ENCODE measurements at places on chromosomes 5 and 9.

GRCh38 chr5:176653401-176654385 lies 6.4 kb downstream of the TSPAN17 start:
- peak; percentile 44 for DNase-seq

DNA sequence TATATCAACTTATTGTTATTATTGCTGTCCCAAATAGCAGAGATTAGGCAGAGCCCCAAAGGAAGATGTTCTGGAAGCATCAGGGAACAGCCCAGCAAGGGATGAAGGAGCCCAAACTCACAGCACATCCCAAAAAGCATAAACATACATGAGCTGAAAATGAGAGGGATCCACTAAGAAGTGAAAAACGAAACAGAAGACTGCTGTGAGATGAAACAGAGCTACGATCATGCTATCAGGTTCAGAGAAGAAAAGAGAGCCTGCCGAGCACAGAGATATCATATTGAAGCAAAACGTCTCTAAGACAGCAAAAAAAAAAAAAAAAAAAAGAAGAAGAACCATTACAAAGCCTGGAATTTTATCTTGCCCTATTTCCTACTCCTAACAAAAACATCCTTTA lies 127.3 kb downstream of the ZNF608 start:
- DNase-seq = no peak

- no peak for DNase-seq
These were observed 209.6 kb upstream of the ST8SIA4 start for GRCh38 chr5:101112645-101113044.

DNA sequence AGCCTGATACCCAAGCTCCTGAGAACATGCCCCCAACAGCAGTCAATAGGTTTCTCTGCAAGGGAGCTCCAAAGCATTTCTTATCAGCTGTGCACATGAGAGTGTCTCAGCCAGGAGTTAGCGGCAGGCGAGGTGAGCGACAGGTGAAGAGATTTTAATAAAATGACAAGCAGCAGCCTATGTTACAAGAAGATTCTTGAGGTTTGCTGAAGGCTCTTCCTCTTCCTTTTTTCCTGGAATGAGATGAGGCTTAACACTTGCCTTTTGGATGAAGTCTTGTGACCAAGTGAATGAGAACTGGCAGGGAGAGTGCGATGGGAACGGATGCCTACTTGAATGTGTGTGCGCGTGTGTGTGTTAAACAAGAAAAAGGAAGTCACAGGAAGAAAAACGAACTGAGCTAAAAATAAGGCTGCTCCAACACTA lies 76.1 kb downstream of the SHB start:
- DNase-seq = no peak

DNA sequence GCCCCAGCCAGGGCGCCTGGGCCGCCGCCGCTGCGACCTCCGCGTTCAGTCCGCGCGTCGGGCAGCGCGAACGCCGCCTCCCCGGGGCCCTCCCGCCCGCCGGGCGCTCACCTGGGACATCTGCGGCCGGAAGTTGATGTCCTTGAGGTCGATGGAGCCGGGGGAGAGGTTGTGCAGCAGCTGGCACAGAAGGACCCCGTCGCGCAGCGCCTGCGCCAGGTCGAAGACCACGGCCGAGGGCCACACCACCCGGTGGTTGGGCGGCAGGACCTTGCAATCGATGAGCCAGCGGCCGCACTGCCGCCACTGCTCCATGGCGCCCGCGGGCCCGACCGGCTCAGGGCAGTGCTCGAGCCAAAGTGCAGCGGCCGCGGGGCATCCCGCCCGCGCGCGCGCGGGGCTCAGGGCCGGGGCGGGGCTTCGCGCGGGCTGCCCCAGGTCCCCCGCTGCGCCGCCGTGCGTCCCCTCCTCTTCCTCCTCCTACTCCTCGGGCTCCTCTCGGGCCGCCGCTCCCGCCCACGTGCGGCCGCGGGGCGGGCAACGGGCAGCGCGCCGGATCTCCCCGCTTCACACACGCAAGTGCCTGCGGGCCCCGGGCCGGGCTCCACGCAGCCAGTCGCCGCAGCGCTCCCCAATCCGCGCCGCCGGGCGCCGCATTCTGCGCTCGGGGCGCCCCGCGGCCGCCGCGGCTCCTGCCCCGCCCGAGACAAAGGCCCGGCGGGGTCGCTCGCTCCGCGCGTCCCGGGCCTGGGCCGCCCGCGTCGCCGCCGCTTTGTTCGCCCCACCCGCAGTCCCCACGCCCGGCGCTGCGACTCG lies at the start of gene VAV2:
VAV2 (minus strand) TSS at position 361 of the 816 bp plus-strand sequence; CDS start at position 315, 46 bp downstream.
- DNase-seq = no peak

- DNase-seq = no peak
These were observed 22.2 kb upstream of the ASS1 start for GRCh38 chr9:130422546-130422945.

DNA sequence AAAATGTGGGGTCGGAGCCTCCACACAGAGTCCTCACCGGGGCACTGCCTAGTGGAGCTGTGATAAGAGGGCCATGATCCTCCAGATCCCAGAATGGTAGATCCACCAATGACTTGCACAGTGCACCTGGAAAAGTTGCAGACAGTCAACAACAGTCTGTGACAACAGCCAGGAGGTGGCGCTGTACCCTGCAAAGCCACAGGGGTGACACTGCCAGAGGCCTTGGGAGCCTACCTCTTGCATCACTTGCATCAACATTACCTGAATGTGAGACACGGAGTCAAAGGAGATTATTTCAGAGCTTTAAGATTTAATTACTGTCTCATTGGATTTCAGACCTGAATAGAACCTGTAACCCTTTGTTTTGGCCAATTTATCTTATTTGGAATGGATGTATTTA lies 614.1 kb upstream of the CDH9 start:
- DNase-seq = no peak

GRCh38 chr5:61687371-61687770 lies 355.3 kb downstream of the ZSWIM6 start:
- DNase-seq = no peak

- no peak for DNase-seq
These were observed 127.7 kb downstream of the CPLANE1 start for GRCh38 chr5:37121465-37121864.

GRCh38 chr9:82584349-82584863 lies 478.5 kb downstream of the RASEF start:
- no peak for DNase-seq

- DNase-seq = no peak
These were observed 15.4 kb upstream of the IARS1 start for GRCh38 chr9:92308893-92309292.

GRCh38 chr9:81562231-81563019 lies 126.9 kb downstream of the TLE1 start:
- no peak for DNase-seq

DNA sequence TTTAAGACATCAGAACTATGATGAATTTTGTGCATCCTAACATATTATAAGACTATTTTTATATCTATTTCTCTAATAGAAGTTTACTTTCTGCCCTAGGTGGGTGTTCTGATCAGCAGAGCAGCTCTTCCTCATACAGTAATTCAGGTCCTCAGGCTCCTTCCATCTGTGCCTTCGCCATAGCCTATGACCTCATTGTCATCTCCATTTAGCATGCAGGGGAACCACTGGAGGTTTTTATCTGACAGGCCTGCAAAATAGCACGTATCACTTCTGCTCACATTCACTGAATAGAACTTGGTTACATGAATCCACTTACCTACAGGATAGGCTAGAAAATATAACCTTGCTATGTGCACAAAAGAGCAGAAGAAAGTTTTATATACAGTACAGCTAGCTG lies 159.4 kb upstream of the CCNH start:
- no peak for DNase-seq

DNA sequence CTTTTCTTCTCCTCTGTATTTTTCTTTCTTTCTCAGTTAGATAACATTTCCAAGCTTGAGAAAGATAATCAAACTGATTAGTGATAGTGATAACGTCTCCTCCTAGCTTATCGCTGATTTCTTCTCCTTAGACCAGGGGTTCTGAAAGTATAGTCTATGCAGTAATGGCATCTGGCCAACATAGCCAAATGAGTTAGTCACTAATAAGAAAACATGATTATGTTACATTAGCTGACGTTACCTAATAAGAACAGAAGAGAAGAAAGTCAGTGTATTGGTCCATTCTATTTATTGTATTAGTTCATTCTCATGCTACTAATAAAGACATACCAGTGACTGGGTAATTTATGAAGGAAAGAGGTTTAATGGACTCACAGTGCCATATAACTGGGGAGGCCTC lies 111.2 kb downstream of the STRBP start:
- DNase-seq = no peak

GRCh38 chr5:2886531-2886930 lies 135.1 kb upstream of the IRX2 start:
- no peak for DNase-seq

DNA sequence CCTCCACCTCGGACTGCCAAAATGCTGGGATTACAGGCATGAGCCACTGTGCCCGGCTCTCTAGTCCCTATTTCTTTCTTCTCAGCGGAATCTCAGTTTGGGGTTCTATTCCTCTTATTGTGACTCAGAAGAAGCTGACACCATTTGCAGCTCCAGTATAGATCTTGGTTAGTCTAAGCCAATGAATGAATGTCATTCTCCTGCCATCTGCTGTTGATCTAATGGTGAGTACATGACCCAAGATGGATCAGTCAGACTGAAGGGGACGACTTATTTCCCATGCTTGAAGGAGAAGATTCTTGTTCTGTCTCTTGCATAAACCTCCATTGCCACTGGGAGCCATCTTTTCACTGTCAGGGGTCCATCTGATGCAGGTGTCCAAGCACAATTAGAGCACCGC lies 76.0 kb upstream of the KLF9 start:
- no peak for DNase-seq

GRCh38 chr9:105679257-105680022 lies 14.9 kb upstream of the TMEM38B start:
- DNase-seq = no peak

DNA sequence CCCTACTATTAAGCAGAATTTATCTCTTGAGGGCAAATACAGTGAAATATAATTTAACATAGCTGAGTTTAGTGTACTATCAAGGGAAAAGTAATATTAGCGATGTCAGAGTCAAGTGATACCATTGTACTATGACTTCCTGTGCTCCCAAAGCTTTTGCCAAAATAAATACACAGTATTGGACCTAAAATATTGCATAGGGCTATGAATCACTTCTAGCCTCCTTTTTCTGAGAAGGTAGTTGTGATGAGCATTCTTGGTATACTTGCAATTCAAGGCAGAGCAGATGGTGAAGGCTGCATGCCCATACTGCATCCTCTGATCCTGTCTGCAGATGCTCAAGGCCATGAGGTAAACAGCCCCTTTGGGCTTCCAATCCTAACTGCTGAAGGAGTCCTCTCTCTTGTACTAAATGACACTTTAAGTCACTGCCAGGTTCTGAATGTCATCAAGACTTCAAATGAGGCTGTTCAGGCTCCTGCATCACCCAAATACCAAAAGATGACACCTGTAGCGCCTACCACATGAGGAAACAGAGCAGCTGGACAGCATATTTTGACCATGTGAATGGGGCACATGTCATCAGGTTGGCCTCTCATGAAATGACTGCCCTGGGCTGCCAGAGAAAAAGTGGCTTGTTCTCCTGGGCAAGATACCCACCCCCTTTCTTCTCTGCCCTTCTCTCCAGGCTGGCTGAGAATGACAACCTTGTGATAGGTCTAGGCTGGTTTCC lies 29.7 kb upstream of the PPP2CA start:
- no peak for DNase-seq

GRCh38 chr9:127841087-127841835 lies 13.2 kb downstream of the ENG start:
- no peak for DNase-seq

DNA sequence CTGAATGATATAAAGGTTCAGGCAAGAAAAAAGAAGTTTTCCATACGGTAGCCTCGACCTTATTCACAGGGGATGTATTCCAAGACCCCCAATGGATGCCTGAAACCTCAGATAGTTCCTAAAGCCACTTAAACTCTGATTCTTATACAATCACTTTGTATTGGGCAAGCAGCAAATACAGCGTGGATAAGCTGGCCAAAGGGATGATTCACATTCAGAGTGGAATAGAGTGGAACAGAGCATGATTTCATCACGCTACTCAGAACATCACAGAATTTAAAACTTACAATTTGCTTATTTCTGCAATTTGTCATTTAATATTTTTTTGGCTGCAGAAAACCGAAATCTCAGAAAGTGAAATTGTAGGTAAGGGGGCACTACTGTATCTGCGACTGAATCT lies 40.5 kb upstream of the CDH18 start:
- DNase-seq = no peak

DNA sequence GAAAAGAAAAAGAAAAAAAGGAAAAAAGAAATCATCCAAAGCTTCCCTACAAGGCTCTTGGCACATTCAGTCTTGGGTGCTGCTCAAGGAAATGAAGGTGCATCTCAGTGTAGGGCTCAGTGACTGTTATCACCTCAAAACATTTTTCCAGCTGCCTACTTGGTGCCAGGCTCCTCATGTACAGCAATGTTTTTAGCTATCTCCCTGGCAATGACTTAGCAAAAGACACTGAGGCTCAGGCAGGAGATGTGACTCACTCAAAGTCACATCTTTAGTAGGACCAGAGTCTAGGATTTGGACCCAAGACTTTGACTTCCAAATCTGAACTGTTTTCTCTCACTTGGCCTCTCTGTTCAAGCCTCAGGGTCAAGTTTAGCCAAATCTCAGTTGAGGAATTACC lies 264.2 kb downstream of the CRB2 start:
- DNase-seq = no peak

DNA sequence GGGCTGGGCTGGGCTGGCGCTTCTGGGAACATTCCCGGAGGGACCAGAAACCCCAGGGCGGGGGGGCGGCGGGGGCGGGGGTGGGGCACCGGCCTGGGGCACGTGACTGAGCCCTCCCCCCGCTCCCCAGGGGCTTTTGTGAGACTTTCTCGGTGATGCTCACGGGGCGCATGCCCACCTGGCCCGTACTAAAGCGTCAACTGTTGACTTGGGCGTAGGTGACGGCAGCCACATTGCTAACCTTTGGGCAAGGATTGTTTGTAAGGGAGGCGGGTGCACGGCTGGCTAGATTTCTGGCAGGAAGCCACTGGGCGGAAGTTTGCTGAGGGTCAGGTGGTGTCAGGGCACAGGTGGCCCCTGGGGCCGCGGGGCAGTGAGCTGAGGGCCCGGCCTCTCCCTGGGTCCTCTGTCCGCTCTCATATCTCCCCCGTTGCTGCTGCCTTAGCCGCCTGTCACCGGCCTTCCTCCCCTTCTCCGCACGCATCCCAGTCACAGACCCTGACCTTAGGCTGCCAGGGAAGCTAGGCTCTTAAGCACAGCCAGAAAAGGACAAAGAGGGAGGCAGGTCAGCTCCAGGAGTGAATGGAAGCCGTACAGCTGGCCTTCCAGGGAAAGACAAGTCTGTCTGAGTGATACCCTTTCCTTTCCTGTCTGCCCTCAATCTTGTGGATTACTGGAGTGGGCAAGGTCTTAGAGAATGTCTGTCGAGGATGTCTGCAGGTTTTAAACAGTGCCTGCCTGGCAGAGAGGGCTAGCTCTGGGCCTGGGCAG lies 812 bp downstream of the CACFD1 start:
- no peak for DNase-seq

GRCh38 chr9:128823903-128824406 lies 5.6 kb downstream of the SPOUT1 start:
- DNase-seq = no peak

DNA sequence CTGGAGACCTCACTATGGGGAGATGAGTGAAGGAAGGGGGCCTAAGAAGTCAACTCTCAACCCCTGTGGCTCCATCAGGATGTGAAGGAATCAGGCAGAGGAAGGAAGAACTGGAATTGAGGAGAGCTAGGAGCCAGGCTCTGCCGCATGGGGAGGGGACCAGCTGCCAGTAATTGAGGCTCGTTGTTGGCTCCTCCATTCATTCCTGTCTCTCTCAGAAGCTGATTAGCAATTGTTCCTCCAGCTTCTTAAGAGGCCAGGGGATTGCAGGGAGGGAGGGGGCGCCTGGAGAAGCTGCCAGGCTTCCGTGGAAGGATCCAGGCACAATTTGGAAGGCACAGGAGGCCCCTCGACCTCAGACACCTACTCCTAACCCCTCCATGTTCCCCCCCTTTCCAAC lies 20.5 kb upstream of the TTLL11 start:
- DNase-seq = no peak

All from stimulated activated CD8-positive, alpha-beta memory T cell treated with anti-CD3 and anti-CD28 coated beads, Interleukin-2, amount 100 ng/mL, for 1 hour (primary cell).